ENCODE measurements at places on chromosomes 4 and X. TPM values are rescaled to one million over a fixed set of nuclear protein-coding genes. Genes with fewer than 3 reads are reported as not detected.

The FGFBP1 gene
- total RNA-seq = not detected

DNA sequence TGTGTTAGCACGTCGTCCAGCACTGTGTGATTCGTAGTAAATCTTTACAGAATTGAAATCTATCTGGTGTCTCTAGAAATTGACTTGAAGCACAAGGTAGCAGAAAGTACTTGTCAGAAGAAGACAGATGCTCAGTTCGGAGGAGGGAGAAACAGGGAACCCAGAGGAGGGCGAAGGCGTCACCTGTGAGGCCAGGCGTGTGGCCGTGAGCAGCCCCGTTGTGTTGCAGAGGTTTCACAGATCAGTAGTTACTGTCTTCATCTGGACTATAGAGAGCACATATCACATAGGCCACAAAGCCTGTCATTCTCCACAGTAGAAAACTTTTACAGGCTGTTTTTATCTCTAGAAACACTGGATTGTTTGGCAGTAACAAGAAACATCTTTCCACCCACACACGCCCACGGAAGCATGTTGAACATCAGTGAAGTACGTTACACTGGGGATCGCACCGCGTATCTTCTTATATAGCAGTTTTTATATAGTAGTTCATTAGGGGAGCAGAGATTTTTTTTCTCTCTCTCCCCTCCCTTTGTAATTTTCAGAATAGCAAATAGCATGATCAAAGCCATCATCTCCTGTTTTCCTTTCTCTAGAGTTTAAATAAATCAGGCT lies 48.1 kb upstream of the TLR3 start:
- no peak for DNase-seq

The GC gene
- total RNA-seq = not detected

- DNase-seq = peak; percentile 86
Observed at GRCh38 chr4:77074981-77075855, 571 bp downstream of the CCNI start.

Data from naive thymus-derived CD8-positive, alpha-beta T cell (primary cell).